ENCODE measurements at places on chromosomes 16 and 17.

- DNase-seq: no peak
These were observed 28.7 kb upstream of the MMD start for GRCh38 chr17:55450232-55450825.

DNA sequence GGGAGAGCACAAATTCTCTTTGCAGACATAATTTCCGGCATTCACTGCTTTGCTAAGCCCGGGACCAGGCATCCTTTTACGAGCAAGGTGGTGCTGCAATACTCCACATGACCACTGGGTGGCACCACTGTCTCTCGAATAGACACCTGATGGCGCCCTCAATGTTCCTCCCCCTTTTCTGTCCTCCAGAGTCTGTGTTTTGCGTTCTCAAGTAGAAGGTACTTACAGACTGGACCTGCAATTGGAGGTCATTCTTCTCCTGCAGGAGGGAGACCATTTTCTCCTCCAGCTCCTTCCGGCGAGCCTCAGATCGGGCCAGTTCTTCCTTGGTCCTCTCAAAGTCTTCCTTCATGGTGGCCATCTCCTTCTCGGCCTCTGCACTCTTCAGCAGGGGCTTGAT, 45.2 kb downstream of the MYH13 start:
- DNase-seq: peak; percentile 19

DNA sequence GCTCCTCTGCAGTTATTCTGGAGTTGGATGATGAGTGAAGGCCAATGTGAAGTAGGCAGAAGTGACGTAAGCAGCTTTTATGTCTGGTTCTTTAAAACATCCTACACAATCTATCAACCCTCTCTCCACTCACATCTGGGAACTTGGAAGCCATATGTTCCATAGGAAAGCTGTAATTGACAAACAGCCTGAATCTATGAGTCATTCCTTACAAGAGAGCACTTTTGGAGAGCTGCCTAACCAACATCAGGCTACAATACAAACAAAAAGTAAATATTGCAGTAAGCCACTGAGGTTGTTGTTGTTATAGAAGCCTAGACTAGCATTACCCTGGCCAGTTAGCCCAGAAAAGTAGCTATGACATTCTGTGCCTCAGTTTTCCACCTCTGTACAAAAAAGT, 5.9 kb downstream of the CCL7 start:
- DNase-seq: no peak

GRCh38 chr17:43945074-43945829, 3.0 kb upstream of the PPY start:
- DNase-seq: no peak

- DNase-seq: no peak
These were observed 2.1 kb downstream of the RAB40C start for GRCh38 chr16:591892-592517.

DNA sequence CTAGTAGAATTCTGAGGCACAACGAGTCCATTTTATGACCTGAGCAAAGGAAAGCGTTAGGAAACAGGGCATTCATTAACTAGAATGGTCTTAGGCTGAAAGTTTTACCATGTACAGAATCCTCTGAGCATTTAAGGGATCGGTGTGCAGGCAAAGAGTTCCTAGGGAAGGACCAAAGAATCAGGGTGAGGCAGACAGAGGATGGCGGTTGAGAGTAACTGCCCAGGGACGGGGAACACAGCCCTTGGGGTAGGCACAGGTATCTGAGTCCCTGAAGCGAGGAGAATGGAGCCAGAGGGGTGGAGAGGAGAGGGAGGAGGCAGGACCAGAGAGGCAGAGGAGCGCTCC, 14.0 kb upstream of the ITGB3 start:
- no peak for DNase-seq

DNA sequence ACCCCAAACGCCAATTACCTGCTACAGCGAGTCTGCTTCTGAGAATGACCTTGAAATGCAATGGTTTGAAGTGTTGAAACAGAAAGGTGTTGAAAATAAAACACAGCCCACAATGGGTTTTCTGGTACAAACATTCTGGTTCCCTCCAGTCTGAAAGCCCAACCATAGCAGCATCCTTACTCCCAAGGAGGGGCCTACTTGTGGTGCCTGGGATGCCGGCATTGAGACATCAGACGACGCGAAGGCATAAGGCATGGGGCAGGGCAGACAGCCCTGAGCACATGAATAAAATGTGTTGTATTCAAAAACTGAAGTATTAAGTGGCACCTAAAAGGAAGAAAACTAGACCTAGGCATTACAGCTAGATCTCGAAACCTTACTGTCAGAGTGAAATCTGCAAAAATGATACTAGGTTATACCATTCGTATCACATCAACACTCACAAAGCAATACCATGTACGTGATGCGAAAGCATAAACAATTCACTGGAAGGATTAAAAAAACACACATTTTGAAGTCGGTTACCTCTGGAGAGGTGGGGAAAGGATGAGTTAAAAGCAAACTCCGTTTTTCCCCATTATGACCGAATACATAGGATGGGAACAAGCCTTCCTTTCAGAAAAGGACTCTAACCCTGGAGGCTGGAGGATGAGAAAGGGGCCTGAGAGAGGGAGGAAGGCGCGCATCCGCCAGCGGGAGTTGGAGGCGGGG, 702 bp downstream of the NUDT21 start:
- no peak for DNase-seq

GRCh38 chr16:55662644-55663031, 6.8 kb downstream of the SLC6A2 start:
- DNase-seq: no peak

- peak; percentile 81 for DNase-seq
These were observed at the start of gene GHDC for GRCh38 chr17:42193969-42194899. Gene GHDC, minus strand, starts transcription at chr17:42194494. Its CDS starts 913 bp downstream, at chr17:42193581.

- no peak for DNase-seq
These were observed 219.3 kb upstream of the GSE1 start for GRCh38 chr16:85393674-85394451.

GRCh38 chr17:49624896-49625295, 49.2 kb downstream of the NXPH3 start:
- no peak for DNase-seq

DNA sequence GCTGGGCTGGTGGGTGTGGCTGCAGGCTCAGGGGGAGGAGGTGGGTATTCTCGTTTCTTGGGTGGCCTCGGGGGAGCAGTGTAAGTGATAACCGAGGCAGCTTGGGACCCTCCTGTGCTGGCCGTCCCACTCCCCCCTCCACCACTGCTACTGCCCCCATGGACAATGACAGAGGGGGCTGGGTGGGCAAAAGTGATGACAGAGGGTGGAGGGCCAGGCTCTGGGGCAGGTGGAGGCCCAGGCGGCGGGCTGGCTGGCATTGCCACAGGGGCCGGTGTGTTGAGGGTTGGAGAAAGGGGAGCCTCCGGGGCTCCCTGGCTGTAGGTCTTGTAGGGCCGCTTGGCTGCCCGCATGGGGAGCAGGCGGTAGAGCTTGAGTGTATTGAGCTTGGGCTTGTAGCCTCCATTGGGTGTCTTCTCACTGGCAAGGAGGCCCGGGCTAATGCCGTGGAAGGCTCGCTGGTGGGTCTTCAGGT, 16.0 kb downstream of the ZBTB4 start:
- DNase-seq: no peak

GRCh38 chr17:78242024-78242742, 10.8 kb downstream of the TMEM235 start:
- no peak for DNase-seq

DNA sequence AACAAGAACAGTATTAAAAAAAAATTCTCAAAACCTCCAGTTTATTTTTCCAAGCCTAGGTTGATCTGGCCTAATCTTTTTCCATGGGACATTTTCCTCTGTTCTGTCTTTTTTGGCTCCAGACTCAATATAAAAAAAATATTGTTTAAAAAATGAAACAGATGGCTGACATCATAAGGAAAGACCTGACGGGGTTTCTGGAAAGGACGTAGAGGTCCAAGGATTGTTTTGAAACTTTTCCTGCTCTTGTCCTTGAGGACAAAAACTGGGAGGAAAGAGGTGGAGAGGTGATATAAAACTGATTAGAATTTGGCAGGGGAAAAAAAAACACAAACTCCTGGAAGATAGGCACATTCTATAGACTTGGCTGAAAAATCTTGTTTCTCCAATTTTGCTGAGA, 211.4 kb upstream of the CDH11 start:
- DNase-seq: no peak
